Keratinocyte (primary cell): ENCODE measurements at places on chromosomes 13 and 19. TPM values are rescaled to one million over a fixed set of nuclear protein-coding genes. Genes with fewer than 3 reads are reported as not detected.

GRCh38 chr19:5961969-5962945 lies 15.7 kb downstream of the RANBP3 start:
- DNase-seq: no peak

- DNase-seq: no peak
Observed at GRCh38 chr13:37476874-37477273, 121.7 kb downstream of the POSTN start.

- DNase-seq: no peak
Observed at GRCh38 chr19:23512151-23512925, 117.1 kb upstream of the ZNF91 start.

DNA sequence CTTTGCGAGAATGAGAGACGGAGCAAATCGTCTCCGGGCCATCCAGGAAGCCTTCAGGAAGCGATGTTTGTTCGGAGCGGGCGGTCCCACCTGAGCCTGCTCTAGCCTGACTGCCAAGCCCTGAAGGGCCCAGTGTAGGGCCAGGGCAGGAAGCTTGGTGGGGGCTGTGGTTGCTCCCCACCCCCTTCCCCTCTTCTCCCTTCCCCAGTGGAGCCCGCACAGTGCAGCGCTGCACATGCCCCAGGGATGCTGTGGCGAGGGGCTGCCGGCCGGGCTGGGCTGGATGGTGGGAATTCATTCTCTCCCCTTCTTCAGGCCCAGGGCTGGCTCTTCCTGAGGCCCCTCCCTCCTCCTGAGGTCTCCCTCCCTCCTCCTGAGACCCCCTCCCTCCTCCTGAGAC lies 7.1 kb upstream of the GRTP1 start:
- DNase-seq: no peak

DNA sequence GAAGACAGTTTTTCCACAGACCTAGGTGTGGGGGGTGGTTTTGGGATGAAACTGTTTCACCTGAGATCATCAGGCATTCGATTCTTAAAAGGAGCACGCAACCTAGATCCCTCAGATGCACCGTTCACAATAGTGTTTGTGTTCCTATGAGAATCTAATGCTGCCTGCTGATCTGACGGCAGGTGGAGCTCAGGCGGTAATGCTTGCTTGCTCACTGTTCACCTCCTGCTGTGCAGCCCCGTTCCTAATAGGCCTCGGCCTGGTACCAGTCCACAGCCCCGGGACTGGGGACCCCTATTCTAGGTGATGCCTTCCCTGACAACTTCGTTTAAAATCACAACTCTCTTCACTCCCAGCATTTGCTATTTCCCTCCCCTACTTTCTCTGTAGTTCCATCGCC lies 149.6 kb downstream of the IER2 start:
- no peak for DNase-seq

- DNase-seq: no peak
Observed at GRCh38 chr19:13598098-13598497, 91.8 kb upstream of the CACNA1A start.

DNA sequence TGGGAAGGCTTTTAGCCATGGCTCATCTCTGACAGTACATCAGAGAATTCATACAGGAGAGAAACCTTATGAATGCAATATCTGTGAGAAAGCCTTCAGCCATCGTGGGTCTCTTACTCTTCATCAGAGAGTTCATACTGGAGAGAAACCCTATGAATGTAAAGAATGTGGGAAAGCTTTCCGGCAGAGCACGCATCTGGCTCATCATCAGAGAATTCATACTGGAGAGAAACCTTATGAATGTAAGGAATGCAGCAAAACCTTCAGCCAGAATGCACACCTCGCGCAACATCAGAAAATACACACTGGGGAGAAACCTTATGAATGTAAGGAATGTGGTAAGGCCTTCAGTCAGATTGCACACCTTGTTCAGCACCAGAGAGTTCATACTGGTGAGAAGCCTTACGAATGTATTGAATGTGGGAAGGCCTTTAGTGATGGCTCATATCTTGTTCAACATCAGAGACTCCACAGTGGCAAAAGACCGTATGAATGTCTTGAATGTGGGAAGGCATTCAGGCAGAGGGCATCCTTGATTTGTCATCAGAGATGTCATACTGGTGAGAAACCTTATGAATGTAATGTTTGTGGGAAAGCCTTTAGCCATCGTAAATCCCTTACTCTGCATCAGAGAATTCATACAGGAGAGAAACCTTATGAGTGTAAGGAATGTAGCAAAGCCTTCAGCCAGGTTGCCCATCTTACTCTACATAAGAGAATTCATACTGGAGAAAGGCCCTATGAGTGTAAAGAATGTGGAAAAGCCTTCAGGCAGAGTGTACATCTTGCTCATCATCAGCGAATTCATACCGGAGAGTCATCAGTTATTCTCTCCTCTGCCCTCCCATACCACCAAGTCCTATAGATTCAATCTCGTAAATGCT lies 10.7 kb downstream of the ZNF470 start:
- no peak for DNase-seq

DNA sequence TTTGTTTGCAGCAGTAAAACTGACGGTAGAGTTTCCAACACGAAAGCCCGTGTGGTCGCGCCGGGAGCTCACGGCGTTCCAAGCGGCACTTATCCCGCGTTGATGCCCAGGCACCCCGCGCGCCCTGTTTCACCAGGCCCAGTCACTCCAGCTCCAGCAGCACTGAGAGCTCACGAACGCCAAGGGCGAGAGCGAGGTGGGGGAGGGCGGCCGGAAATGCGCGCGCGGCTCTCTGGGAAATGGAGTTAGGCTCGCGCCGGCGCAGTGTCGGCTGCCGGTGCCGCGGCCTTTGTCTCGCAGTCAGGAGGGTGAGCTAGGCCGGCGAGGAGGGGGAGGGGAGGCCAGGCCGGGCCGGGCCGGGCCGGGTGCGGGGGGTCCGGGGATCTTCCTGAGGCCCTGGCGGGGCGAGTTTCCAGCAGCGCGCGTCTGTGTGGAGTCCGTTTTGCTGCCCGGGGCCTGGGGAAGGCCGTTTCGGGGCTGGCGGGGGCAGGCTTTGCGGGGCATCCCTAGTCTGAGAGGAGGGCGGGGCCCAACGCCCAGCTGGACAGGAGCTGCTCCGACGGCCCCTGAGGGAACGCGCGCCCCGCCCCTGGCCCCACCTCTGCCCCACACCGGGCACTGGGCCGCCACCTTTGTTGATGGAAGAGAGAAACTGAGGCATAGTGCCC lies at the start of gene ZNF135:
TSS of gene ZNF135 (plus strand) at position 280 of the 668 bp plus-strand sequence. CDS start 721 bp downstream, outside the sequence.
- no peak for DNase-seq

The HIF3A gene
- polyA plus RNA-seq: 0.01 TPM in 1 of 3 replicates, not detected in the others

The LRP3 gene
- 2.5 to 12.7 TPM (median 5.0 TPM) in 3 replicates for polyA plus RNA-seq

The TEX101 gene
- polyA plus RNA-seq: 0.18 TPM in 1 of 3 replicates, not detected in the others
